Caco-2 (cell line): ENCODE measurements at places on chromosomes 5 and 9.

GRCh38 chr5:134603059-134603458, 29.6 kb downstream of the SAR1B start:
- no peak overlapping the region for H3K4me3 ChIP-seq
- no peaks in the 10 kb centered on the region for H3K36me3 ChIP-seq
- no peaks in the 10 kb centered on the region for H3K27me3 ChIP-seq
- H3K27ac ChIP-seq: no peak overlapping the region
- DNase-seq: no peak

DNA sequence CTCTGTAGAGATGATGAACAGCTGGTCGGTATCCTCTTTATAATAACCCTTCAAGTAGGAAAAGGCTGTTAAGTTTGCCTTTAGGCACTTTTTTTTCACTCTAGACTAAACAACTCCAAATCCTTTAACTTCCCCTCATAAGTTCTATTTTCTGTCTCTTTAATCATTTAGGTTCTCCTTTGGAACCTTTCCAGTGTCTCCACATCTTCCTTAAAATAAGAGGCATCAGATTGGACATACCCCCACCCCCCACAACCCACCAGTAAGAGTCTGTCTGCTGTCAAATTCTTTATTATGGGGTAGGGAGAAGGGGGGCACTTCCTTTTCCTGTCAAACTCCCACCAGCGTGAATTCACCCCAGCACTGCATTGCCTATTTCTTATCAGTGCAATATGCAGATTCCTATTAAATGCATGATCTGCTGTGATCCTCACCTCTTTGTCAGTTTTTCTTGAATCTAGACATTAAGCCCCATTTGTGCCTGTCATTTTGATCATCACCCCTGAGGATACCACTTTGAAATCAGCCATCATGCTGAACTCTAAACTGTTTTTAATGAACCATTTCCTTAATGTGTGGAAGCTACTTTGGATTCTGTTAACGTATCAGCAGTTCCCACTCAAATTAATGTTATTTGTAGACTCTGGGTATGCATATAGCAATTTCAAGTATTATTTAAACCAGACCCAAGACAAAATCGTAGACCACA, 212.2 kb downstream of the PDZD2 start:
- no peaks in the 10 kb centered on the region for H3K36me3 ChIP-seq
- 0 out of 2 replicates have a peak, but pooled peaks cover 6% of the 10 kb centered on the region for H3K4me1 ChIP-seq
- no peak overlapping the region for H3K27ac ChIP-seq
- H3K27me3 ChIP-seq: no peaks in the 10 kb centered on the region
- no peak for DNase-seq
- H3K4me3 ChIP-seq: no peak overlapping the region

DNA sequence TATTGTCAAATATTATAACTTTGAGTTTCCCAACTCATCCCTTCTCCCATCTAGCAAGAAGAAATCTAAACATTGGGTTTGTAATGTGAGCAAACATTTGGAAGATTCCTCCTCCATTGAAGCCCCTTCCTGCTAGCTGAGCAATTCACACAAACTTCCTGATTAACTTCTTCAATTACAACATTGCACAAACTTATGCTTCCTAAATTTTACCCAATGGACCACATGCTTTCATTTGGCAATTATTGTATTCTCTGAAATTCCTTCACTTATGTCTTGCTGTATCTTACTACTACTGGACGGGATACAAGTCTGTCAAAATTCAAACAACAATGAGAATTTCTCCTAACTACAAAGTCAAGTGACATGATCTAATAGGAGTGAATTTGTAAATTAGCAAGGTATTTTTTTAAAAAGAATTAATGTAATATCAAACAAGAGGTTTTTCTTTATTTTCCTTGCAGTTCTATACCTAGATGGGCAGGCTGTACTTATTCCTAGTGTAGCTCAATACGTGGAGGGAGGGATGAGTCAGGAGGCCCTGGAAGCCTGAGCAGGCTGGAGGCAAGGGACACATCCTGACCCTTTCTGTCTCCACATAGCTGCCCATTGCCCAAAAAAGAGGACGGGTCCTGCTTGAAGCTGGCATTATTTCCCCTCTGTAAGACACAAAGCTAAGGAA, 11.8 kb upstream of the IFNW1 start:
- no peaks in the 10 kb centered on the region for H3K36me3 ChIP-seq
- no peak overlapping the region for H3K27ac ChIP-seq
- H3K4me1 ChIP-seq: no peaks in the 10 kb centered on the region
- H3K27me3 ChIP-seq: no peaks in the 10 kb centered on the region
- H3K4me3 ChIP-seq: no peak overlapping the region

- no peak overlapping the region for H3K4me3 ChIP-seq
- H3K27me3 ChIP-seq: no peaks in the 10 kb centered on the region
- H3K36me3 ChIP-seq: no peaks in the 10 kb centered on the region
- DNase-seq: no peak
- no peaks in the 10 kb centered on the region for H3K4me1 ChIP-seq
- no peak overlapping the region for H3K27ac ChIP-seq
Measured at GRCh38 chr5:129118405-129118804, 23.9 kb downstream of the ISOC1 start.

DNA sequence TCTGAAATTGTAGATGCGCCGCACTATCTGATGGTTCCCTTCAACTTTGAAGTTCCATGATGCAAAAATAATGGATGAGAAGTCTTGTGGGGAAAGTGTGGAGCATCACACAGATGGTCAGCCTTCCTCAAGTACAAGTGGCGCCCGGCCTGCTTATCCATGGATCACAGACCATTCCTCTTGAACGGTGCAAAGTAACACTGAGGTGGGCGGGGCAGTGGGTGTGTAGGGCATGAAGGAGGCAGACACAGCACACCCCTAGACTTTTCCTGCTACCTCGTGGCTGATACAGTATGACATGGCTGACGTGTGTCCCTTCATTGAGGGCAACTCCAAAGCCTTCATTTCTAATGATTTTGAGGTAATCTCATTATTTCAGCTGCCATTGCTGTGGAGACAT, 2.5 kb upstream of the GNG10 start:
- no peak for DNase-seq
- no peak overlapping the region for H3K4me3 ChIP-seq
- no peaks in the 10 kb centered on the region for H3K27me3 ChIP-seq
- peaks cover 12% of the 10 kb centered on the region for H3K4me1 ChIP-seq
